ENCODE measurements at places on chromosomes 5 and 9.

DNA sequence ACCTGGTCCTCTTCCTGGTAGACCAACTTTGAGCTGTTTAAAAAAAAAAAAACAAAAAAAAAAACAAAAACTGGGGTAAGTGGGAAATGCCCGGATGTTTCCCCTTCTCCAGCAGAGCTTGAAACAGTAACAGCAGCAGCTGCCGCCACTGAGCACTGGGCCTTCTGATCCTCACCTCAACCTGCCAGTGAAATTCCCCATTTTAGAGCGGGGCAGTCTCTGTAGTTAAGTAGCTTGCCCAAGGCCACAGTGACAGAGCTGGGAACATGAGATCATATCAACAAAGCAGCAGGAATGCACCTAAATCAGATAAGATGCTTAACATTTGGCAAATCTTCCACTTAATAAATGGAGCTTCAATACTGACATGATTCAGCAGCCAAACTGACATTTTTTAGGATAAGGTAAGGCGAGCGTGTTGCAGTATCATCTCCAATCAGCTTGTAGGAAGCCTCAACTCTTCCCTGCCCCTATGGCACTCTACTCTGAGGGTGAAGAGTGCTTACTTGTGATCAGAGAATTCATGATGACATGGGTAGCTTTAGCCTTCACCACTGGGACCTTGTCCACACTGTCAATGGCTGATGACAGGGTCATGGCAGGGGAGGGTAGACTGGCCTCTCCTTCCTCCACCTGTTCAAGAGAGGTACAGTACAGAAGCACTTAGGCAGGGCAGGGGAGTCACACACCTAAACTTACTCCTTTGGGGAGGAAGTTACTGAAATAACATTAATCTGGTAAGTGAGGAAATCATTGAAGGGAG lies 9.3 kb downstream of the KIAA1191 start:
- ATAC-seq, result no peak

GRCh38 chr9:7237473-7238246 lies 479.9 kb downstream of the KDM4C start:
- no peak for ATAC-seq

- no peak for ATAC-seq
Observed at GRCh38 chr9:129290606-129291005, 112.5 kb upstream of the IER5L start.

GRCh38 chr5:111231119-111231518 lies 6.9 kb downstream of the CAMK4 start:
- no peak for ATAC-seq

GRCh38 chr5:173591056-173591514 lies 25.4 kb downstream of the BOD1 start:
- ATAC-seq, result peak; percentile 39

GRCh38 chr5:65796269-65796668 lies 74.3 kb downstream of the NLN start:
- ATAC-seq, result no peak

DNA sequence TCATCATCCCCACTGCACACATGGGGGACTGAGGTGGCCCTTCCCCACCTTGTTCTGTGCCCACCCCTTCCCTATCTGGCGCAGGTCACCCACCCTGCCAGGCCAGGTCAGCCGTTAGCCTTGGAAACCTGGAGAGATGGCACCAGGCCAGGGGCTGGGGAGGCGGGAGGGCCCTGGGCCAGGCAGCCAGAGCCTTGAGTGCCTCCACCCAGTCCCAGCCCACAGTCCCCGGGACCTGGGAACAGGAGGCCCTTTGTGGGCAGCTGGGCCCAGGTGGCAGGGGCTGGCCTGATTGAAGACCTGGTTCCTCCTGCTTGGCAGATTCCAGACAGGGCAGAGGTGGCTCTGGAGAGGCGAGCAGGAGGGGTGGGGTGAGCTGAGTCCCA lies 70.6 kb downstream of the LRSAM1 start:
- ATAC-seq, result no peak

DNA sequence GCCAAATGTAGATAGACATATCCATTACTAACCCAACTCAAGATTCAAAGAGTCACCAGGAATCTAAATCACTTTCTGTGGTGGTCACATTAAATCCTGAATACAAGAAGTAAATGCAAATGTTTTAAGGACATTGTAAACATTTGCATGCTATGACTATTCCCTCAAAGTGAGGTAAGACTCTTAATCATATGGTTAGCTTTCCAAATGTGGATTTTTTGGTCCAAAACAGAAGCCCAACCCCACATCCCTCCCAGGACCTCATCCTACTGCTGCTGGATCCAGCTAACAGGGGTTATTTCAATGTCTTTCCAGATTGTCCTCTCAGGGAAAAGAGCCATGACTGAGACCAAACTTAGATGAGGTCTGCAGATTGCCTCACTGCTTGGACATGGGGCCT lies 228.1 kb upstream of the PANK3 start:
- no peak for ATAC-seq

DNA sequence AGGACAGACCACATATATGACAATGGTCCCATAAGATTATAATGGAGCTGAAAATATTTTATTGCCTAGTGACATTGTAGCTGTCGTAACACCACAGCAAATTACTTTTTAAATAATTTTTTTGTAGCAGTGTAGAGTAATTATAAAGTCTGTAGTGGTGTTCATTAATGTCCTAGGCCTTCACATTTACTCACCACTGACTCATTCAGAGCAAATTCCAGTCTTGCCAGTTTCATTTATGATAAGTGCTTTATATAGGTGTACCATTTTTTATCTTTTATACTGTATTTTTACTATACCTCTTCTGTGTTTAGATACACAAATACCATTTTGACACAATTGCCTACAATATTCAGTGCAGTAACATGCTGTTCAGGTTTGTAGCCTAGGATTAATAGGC lies 67.6 kb downstream of the TLE4 start:
- no peak for ATAC-seq

DNA sequence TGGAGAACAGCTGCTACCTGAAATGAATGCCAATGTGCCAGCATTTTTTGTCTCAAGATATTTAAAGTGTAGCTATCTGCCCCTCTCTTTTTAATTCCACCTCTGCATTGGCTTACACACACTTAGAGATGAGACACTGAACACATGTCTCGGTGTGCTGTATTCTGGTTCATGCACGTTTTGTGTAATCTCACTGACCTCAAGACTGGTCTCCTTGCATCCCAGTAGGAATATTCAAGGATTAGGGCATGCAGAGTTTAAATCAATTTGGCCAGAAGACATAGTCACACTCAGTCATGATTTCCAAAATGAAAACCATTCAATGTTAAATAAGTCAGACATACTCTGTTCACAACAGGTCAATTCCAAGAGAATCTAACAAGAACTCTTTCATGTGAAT lies 561.8 kb upstream of the TUSC1 start:
- peak; percentile 29 for ATAC-seq

DNA sequence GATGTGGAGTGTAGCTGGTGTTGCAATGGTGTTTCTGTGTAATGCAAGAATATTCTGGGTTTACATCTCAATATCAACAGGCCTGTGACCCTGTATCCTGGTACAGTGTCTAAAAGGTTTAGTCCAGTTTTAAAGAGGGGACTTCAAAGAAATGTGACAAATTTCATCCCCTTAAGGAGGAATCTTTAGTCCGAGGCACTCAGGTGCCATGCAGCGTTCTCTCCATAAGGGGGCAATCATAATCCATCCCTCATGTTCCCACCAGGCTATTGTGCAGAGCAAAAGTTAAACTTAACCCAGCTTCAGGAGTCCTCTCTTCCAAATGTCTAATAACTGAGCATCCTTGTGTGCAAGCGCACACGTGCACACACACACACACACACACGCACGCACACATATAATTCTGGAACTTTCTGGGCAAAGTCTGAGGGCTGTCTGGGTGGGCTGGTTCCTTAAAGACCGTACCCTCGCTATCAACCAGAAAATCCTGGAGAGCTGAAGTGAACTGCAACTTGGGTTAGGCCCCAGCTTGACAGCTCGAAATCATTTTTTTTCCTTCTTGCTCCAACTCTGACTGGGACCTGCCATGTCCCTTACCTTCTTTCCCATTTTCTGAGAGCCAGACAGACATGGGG lies 46.0 kb downstream of the CRB2 start:
- peak; percentile 56 for ATAC-seq

DNA sequence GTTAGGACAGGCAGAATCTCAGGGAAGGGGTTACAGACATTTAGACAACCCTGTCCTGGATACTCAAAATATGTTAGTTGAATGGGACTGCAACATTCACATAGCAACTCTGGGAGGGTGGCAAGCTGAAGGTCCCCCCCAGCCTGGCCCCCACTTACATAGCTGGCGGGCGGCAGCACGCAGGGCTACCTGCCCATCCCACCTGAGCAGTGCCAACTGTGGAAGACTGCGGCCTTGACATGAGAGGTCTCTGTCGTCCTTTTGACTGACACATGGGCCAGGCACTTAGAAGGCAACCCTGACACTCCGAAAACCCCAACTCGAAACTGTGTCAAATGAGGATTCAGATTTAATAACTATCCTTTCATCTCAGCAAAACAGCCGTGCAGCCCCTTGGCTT lies 16.5 kb downstream of the PAX5 start:
- ATAC-seq, result no peak

- ATAC-seq, result no peak
Observed at GRCh38 chr5:118696076-118696475, 292.3 kb downstream of the DTWD2 start.

DNA sequence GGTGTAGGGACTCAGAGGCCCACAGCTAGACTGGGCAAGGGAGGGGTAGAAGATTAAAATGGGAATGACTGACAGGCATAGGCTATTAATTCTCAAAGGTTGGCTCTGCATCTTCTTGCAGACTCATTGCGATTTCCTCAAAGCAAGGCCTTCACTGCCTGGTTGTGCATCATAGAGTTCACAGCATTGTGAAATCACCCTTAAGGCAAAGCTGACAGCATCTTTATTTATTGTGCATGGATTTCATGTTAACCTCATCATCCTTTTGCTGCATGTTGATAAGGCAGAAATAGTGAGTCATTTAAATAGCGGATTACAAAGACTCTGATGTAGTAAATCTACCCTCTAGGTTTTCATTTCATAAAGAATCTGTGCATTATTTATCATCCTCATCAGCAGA lies 13.6 kb upstream of the PALM2AKAP2 start:
- peak; percentile 66 for ATAC-seq

DNA sequence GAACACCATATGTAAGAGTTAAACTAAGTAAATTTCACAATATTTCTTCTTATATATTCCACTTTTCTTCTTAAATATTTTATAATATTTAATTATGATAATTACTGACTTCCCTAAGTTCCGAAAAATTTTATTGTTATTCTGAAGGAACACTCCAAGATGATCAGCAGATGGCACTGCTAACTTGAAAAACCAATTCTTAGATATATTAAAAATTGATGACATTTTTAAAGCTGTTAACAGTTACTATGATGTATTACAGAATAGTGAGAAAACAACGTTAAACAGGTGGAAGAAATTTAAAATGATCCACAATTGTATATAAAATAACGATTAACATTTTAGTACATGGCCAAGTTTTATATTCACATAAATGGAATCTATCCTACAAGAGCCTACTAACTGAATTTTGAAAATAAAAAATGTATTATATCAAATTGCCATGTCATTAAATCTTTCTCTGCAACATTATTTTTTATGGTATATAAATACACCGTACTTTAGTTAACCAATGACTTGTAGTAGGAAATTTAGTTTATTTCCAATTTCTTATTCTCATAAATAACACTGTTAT lies 30.1 kb upstream of the MUSK start:
- no peak for ATAC-seq

DNA sequence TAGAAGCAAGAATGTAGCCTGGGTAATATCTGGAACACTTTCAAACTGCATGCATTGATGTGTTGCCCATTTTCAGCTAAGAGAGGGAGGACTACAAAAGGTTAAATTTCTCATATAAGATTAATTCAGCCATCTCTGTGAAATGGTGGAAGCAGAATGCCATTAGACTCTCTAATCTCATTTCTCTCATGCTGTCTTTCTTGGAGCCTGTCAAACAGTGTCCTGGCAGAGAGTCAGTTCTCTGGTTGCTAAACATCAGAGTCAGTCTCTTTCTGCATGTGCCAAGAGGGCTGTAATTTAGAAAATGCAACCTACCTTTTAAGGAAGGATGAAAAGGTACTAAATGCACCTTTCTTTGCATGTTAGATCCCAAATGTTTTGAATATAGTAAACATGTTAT lies 910 bp upstream of the GARNL3 start:
- ATAC-seq, result no peak

DNA sequence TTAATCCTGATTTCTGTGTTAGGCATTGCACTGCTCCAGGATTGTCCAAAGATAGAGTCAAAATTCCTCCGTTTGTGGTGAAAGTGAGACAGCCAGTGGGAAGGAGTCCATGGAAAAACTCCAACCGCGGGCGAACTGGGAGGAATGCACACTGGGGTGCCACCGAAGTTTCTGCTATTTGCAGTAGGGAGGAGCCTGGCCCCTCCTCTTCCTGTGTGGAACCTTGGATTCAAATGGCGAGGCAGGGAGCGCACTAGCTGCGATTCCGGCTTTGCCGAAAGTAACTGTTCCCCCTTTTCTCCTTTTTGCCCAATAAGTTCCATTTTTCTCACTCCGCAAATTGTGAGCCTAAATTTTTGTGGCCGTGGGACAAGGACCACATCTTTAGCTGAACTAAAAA lies 9.3 kb downstream of the BAAT start:
- no peak for ATAC-seq

- ATAC-seq, result peak; percentile 79
Observed at GRCh38 chr9:91572044-91572443, 148.4 kb upstream of the NFIL3 start.

DNA sequence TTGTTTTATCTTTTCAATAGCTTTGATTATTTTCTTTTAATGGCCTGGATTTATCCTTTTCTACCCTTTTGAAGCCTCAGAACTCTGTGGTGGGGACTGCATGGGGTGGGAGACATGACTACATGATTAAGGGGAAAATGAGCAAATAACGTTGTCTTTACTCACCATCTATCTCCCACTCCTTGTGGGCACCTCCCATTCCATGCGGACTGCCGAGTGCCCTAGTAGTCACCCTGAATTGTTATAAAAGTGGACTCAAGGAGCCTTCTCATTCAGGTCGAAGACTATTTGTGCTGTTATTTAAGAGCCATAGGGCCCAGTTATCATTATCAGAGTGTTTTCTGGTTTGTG lies 281.8 kb downstream of the MLLT3 start:
- ATAC-seq, result peak; percentile 76
